Smooth muscle cell of bladder (primary cell): ENCODE measurements at places on chromosomes 2 and 18. TPM values are rescaled to one million over a fixed set of nuclear protein-coding genes. Genes with fewer than 3 reads are reported as not detected.

The CPO gene
- 0.09 TPM in 1 of 2 replicates, not detected in the other for total RNA-seq

The NT5C1B gene
- total RNA-seq = not detected in 2 replicates

The RGPD3 gene
- 0.09 and 0.14 TPM in 2 replicates for total RNA-seq

The GCA gene
- 2.0 and 3.7 TPM in 2 replicates for total RNA-seq

The TTLL4 gene
- total RNA-seq = 3.4 and 3.8 TPM in 2 replicates

The SPATA3 gene
- total RNA-seq = not detected in 2 replicates

The UGT1A5 gene
- not detected in 2 replicates for total RNA-seq

The IL37 gene
- not detected in 2 replicates for total RNA-seq

The MRPL33 gene
- 58.0 and 63.0 TPM in 2 replicates for total RNA-seq

The OR6B2 gene
- not detected in 2 replicates for total RNA-seq

The AKAIN1 gene
- total RNA-seq = not detected in 2 replicates

The REEP1 gene
- total RNA-seq = 0.09 TPM in 1 of 2 replicates, not detected in the other

The ZNG1B gene
- total RNA-seq = 42.5 and 44.0 TPM in 2 replicates

The GKN2 gene
- not detected in 2 replicates for total RNA-seq

The EGR4 gene
- total RNA-seq = not detected in 2 replicates

The GPR45 gene
- not detected in 2 replicates for total RNA-seq

The FAM161A gene
- total RNA-seq = 1.00 and 1.9 TPM in 2 replicates

The SLC9A4 gene
- total RNA-seq = under 0.01 TPM in 1 of 2 replicates, not detected in the other

The NFU1 gene
- 46.7 and 46.9 TPM in 2 replicates for total RNA-seq

The ALPP gene
- total RNA-seq = not detected in 2 replicates

The CRYGC gene
- total RNA-seq = not detected in 2 replicates

The FBXO48 gene
- 0.28 TPM in 2 replicates for total RNA-seq

The SMYD1 gene
- total RNA-seq = not detected in 2 replicates

The LHCGR gene
- not detected in 2 replicates for total RNA-seq

The EMX1 gene
- total RNA-seq = not detected in 2 replicates

The RBKS gene
- total RNA-seq = 1.6 and 2.4 TPM in 2 replicates
